Iris pigment epithelial cell (primary cell): ENCODE measurements at places on chromosomes 13 and 19.

GRCh38 chr13:99982731-99983498, 1.3 kb downstream of the ZIC2 start:
- DNase-seq = no peak

DNA sequence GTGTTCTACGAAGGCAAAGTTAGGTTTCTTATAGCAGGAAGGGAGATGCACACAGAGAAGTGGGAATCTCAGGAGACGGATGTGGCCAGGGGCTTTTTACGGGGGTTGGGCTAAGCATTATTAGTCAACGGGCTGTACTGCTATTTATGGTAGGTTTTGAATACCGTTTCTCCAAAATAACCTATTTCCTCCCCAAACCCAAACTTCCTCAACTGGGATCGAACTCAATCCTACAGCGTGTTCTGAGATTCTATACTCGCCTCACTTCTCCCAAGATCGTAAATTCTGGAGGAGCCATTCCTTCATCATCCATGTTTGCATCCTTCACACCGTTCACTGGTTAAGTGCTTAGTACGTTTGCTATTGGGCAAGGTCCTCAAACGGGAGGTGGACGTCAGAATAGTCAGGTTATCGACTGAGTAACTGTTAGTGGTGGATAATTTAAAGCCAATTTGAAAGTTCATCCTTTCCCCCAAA, 1.2 kb upstream of the TRIM13 start:
- DNase-seq = peak; percentile 59

DNA sequence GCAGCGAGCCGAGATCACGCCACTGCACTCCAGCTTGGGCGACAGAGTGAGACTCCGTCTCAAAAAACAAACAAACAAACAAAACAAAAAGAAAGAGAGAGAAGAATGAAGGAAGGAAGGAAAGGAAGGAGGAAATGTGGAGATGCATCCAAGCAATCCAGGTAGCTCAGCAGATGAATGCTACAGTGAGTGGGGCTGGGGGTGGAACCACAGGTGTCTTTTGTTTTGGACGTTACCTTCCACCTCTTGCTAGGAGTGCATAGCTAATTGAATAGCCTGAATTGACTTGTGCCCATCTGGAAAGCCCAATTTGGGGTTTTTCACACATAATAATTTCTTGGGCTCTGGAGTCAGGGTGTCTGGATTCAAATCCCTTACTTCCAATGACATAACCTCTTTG, 66.0 kb upstream of the GTF3A start:
- DNase-seq = no peak

DNA sequence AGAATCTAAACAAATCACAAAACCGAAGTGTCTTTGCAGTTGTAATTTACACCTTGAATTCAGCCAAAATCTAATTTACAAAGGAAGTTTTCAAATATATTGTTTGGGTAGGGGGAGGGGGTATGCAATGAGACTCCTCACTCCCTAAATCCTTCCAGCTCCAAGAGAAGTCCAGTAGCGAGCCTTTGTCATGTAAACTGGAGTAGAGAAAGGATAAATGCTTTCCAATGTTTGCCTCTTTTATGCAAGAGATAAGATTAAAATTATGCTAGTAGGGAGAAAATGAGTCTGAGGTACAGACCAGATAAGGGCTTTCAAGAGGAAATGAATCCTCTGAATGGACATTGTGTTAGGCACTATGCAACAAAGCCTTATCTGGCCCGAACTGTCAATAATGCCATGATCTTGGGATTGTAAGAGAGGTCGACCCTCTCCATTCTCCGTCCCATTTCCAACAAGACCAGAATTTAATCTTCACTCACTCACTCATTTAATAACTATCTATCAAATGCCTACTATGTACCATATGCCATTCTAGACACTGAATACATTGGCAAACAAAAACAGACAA, 199.2 kb downstream of the LACC1 start:
- no peak for DNase-seq

- no peak for DNase-seq
Observed at GRCh38 chr13:70255406-70255991, 147.2 kb upstream of the KLHL1 start.

GRCh38 chr19:33176670-33177416, 17.3 kb upstream of the LRP3 start:
- peak; percentile 99 for DNase-seq

- peak; percentile 5 for DNase-seq
Observed at GRCh38 chr13:38990693-38991092, at the start of gene STOML3. Gene STOML3 (minus strand): TSS chr13:38990831. CDS start chr13:38990721, 110 bp downstream.

GRCh38 chr13:34214686-34215085, 396.7 kb downstream of the RFC3 start:
- DNase-seq = peak; percentile 52

DNA sequence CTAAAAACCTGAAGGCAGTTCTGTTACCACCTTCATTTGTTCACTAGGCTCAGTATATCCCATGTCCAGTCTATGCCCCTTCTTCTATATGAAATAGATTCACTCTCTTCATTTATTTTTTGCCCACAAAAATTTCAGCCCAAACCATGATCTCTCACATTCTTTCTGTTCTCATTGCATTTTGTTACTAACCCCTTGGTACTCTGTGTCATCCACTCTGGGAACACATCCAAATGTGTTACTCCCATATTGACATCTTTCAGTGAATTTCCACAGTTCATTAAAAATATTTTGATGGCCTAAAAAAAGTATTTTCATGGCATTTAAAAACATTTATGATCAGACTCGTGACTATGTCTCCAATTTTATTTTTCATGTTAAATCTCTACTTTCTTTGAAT, 378.9 kb downstream of the SLITRK1 start:
- DNase-seq = peak; percentile 67

DNA sequence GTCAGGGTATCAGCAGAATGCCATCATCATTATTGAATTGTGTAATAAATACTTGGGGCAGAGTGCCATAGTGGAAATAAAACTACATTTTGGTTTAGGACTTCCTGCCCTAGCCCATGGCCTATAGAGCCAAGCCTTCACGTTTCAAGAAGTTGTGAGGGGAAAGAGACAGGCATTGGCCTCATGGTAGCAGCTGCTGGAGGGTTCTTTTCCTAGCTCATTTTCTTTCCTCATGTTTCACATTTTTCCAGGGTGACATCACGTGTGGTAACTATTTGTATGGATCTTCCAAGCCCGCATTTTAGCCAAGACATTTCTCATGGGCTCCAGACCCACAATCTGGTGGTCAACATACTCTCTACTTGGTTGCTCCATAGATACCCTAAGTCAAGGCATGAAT, 80.4 kb downstream of the LRCH1 start:
- DNase-seq = peak; percentile 83

- DNase-seq = no peak
Observed at GRCh38 chr13:41460074-41460465, 2.7 kb downstream of the RGCC start.

GRCh38 chr13:108915634-108916512, 286.5 kb downstream of the MYO16 start:
- peak; percentile 99 for DNase-seq

GRCh38 chr13:37690361-37690760, 91.8 kb upstream of the POSTN start:
- DNase-seq = peak; percentile 57

DNA sequence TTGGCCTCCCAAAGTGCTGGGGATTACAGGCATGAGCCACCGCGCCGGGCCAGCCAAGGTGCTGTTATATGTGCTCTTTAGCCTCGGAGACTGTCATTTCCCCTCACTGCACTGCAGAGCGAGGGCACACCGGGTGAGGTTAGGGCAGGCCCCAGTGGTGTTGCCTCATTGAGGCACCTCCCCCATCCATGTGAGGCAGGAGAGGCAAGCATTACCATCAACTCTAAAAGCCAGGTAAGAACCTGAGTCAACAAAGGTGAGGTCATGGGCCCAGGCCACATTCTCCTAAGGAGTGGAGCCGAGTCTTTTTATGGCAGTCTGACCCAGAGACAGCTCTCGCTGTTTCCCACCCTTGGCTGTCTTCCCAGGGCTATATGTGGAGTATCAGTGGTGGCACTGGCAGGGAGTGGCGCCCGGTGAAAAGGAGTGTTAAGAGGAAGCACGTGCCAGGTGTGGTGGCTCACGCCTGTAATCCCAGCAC, 10.9 kb downstream of the B3GNT8 start:
- DNase-seq = no peak

GRCh38 chr13:106527826-106528225, 7.6 kb downstream of the EFNB2 start:
- DNase-seq = no peak

DNA sequence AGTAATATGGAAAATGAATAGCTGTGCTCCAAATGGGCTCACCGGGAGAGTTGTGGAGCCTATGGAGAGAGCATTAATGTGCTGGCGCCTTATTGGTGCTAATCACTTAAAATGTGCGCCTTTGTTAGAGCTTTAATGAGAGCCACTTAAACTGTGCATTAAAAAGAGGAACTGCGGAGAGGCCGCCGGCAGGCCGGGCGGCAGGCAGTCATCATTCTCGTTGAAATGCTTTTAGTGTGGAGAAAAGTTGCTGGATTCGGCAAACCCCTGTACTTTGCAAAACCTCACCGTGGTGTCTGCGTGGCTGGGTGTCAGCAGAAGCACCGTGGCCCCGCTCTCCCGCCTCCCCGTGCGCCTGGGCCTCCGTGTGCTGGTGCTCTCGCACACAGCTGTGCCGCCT, 105.5 kb downstream of the KDM4B start:
- DNase-seq = no peak

DNA sequence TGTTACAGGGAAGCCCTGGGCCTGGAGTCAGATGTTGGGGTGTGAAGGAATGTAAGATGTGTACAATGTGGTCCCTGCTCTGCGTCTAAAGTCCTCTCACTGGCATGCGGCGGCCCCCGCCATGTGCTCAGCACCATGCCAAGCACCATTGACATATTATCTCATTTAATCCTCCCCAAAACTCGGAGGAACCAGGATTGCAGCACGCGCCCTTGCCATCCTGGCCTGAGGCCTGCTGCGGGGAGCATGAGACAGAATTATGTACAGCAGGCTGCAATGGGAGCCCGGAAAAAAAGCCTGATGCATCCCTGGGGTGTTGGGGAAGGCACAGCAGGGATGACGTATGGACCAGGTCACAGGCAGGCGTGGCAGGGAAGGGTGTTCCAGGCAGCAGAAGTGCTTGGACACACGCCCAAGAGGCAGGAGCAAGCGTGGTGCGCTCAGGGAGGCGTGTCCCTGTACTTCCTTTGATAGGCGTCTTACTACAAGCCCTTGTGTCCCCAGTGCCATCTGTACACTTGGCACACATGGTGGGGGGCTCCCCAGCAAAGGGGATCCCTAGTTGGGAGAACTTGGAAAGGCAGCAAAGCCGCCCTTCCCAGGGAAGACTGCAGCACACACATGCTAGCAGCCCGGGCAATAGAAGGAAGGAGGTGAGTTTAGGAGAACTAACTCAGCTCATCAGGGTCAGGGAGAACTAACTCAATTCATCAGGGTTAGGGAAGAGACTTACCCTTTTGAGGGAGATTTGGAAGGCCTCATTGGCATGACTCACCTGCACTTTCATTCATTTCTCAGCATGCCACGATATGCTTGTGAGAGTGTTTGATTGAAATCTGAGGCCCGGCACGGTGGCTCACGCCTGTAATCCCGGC, 3.4 kb downstream of the EVI5L start:
- DNase-seq = peak; percentile 62

GRCh38 chr13:72852207-72852606, 70.3 kb downstream of the PIBF1 start:
- no peak for DNase-seq

GRCh38 chr19:33438987-33439781, 65.7 kb downstream of the CEBPG start:
- no peak for DNase-seq

DNA sequence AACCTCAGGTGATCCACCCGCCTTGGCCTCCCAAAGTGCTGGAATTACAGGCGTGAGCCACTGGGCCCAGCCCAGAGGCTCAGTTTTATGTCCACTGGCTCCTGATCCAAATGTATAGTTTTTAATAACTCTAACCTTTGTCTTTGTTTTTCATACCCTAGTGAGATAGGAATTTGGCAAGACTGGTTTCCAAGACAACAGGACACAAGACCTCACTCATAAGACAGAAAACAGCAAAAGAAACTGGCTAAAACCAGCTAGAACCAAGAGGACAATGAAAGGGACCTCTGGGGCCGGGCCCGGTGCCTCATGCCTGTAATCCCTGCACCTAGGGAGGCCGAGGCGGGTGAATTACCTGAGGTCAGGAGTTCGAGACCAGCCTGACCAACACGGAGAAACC, 27.6 kb downstream of the CPT1C start:
- DNase-seq = peak; percentile 45

GRCh38 chr19:15466851-15467733, 2.7 kb upstream of the RASAL3 start:
- peak; percentile 96 for DNase-seq

DNA sequence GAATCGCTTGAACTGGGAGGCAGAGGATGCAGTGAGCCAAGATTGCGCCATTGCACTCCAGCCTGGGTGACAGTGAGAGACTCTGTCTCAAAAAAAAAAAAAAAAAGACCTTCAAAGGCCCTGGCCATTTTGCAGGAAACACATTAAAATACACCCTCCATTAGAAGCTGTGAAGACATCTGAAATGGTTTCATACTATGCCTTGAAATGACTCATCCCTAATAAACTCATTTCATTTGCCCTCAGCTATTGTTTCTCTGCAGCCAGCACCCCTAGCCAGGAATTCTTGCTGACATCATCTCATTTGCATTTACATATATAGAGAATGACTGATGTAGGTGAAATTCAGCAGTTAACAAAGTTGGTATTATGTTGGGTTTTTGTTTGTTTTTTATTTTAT, 8.7 kb downstream of the EML2 start:
- DNase-seq = peak; percentile 91

GRCh38 chr19:9667898-9668297, 7.0 kb downstream of the ZNF562 start:
- no peak for DNase-seq

DNA sequence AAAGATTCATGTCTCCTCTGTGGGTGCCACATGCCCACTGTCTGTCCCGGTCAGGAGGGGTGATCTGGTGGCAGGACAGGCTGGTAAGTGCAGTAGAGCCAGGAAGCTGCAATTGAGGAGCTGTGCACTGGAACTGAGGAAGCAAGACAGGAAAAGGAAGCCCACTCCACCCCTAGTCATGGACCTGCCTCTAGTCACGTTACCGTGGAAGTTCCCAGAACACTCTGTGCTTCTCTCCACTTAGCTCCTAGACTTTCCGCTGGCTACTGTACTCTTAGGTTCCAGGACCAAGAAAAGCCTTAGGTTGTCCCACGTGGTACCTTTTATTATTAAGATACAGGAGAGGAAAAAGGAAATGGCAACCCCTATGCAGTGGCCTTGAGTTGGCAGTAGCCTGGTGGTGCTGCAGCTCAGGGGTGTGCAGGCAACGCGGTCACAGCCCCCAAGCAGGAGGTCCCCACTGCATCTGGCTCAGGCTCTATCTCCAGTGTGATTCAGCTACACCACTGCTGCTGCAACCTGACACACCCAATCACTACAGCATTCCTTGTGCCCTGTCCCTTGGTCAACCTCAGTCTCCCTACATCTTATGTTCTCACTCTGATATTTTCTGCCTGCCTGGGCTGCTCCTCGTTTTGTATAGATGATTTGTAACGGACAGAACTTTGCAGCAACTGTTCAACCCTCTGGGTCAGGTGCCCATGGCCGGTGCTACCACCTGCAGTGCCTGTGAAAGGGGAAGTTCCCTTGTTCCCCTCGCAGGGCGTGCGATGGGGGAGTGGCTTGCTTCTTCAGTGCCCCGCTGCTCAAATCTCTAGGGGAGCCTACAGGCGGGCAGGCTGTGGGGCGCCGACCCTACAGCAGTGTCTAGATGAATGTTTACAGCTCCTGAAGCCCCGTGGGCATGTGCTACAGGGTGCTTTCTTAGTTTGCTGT, 24.4 kb upstream of the GPR12 start:
- no peak for DNase-seq

GRCh38 chr13:103547914-103548313, 481.7 kb upstream of the SLC10A2 start:
- DNase-seq = no peak

- DNase-seq = no peak
Observed at GRCh38 chr19:35525873-35526272, 2.2 kb downstream of the SBSN start.
